ENCODE measurements at places on chromosomes 5 and 9.

- no peak for DNase-seq
Observed at GRCh38 chr5:171796436-171796835, 10.8 kb downstream of the SMIM23 start.

DNA sequence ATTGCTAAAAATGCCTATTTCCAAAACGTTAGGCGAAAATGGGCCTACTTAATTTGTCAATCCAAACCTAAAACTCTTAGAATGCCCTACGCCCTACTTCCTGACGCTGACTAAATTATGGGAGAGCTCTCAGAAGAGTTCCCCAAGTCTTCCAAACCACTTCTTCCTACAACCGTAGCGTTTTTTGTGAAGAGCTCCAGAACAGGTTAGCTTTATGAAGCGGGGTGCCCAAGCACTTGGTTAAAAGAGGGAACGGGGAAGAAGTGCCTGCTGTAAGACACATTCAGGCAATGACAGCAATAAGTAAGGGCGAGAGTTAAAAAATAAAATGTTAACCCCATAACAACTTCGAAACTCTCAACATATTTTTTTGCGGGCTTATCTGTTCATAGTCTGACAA is 2.8 kb downstream of the ELAVL2 start:
- DNase-seq, result no peak

DNA sequence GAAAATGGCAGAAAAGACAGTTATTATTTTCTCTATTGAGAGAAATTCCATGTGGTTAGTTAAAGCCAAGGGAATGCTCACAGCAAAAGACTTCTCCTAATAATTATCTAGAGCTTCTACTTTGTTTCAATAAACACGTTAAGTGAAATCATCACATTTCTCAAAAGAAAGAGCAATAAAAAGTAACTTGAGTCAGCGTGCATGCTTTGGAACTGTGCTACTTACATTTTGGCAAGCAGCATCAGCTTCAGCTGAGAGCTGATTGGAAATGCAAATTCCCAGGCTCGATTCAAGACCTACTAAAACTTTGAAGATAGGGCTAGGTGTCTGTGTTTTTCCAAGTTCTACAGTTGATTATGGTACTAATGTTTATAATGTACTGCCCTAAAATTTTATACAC is 132.1 kb downstream of the CDH18 start:
- no peak for DNase-seq

DNA sequence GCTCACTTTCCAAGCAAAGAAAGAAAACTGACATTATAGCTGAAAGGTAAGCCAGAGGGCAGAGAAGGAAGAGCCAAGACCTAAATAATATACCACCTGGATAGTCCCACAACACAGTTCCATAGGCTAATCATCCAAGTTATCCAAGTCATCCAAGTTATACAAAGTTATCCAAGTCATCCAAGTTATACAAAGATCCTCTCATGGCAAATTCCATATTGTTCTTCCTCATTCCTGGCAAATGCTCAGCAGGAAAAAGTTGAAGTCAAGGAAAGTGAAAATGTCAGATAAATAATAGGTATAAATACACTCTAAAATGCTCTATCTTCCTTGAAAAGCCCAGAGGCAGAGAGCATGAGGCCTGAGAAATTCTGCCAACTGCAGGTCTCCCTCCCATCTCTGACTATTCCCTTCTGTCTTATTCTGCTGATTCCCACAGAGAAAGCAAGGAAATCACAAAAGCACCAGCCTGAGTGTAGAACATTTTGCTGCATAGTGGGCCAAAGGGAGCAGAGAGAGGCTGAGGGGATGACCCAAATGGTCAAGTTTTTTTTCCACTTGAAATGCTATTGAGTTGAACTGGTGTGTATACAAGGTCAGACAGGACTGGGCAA is 12.5 kb downstream of the MCTP1 start:
- DNase-seq, result no peak

- no peak for DNase-seq
Observed at GRCh38 chr5:23763170-23763569, 255.8 kb downstream of the PRDM9 start.

- no peak for DNase-seq
Observed at GRCh38 chr5:39017504-39017903, 56.7 kb downstream of the RICTOR start.

- DNase-seq, result no peak
Observed at GRCh38 chr5:75567710-75568109, 43.5 kb upstream of the ANKDD1B start.

DNA sequence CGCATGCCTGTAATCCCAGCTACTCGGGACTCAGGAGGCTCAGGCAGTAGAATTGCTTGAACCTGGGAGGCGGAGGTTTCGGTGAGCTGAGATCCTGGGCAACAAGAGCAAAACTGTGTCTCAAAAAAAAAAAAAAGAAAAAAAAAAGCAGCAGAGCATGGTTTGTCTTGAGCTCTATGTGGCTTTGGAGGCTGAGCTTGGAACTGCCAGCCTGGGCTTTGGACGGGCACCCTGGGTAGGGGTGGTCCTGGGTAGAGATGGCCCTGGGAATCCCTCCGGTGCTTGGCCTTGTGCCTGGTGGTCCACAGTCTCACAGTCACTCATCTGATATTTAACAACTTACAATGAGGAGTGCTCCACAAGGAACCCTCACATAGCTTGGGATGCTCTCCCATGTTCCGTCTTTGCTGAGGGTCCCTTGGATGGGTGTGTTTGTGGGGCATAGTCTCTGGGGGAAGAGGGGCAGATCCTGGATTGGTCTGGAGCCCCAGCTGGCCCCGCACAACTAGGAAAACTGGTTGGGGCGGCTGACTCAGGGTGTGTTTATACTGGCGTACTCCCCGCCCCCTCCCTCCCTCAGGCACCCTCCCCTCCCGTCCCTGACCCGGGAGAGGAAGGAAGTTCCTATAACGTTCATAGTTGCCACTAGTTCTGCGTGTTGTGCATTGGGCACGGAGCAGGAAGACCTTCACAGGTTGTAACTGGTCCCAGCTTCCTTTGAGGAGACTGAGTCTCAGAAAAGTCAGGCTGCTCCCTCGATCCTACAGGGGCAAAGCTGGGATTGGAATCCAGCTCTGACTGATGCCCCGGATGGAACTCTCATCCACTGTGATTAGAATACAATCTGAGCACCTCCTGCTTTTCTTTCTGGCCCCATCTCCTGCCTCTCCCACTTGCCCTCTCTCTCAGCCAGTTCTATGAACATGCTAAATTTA is 11.2 kb downstream of the IER5L start:
- peak; percentile 72 for DNase-seq

DNA sequence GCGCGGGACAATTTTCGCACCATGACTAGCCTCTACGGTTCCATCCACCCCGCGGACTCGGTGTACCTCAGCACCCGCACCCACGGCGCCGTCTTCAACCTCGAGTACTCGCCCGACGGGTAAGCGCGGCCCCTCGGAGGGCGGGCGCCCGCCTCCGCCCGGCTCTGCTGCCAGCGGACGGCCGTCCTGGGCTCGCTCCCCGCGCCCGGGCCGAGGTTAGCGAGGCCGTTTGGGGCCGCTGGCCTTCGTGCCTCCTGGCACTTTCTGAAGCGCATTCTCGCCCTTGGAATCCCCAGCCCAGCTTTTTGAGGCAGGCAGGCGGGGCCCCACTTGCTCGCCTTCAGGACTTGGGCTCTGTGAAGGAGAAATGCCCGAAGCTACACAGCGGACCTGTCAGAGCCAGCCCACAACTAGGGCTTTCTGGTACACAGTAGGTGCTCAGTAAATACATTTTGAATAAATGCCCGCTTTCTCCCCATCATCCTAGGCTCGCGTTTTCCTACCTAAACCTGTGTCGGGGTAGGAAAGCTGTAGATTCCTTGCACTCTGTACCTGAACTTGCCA is 772 bp downstream of the DCAF10 start:
- no peak for DNase-seq

DNA sequence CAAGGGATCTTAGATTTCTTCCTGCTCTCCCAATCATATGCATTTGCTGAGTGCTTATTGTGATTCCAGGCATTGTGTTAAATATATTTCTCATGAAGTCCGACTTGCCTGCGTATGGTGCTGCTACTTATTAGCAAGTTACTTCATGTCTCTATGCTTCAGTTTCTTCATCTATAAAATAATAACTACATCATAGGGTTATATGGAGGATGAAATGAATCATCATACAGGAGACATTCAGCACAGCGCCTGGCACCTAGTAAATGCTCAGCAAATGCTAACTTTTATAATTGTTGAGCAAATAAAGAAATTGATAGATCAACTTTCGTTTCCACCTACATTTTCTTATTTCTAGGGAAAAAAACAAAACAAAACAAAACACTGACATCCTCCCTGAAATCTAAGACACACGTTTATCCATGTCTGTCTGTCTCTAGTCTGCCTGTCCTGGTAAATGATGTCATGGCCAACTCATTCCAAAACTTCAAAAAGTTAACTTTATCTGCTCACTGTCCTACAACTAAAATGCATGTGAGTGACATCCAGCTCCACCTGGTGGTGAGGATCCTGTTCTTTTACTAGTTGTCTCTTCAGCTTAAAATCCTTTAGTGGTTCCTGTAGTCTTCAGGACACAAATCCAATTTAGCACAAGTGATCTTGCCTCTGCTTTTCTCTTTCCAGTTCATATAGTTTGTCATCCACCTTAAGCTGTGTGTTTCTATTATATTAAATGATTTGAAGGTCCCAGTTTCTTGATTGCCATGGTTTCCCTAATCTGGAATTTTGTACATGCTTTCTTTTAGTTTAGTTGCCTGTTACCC is 27.7 kb downstream of the PPP3R2 start:
- DNase-seq, result no peak

GRCh38 chr9:33300546-33300945 is 10.2 kb downstream of the NFX1 start:
- DNase-seq, result no peak

DNA sequence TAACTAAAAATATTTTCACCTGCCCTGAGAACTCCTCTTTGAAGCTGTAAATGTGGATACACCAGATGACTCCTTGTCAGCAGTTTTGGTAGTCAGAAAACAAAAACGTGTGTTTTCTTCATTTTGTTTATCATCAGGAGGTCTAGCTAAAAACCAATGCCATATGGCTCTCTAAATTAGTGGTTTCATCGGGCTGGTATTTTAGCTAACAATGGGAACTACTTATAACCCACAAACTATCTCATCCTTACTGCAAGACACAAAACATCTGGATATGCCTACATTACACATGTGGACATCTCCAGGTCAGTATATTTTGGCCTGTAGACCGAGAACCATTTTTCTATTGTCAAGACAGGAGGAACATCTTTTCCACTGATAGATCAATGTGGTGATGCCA is 56.2 kb downstream of the GAS1 start:
- no peak for DNase-seq

GRCh38 chr5:63602971-63603370 is 359.3 kb downstream of the HTR1A start:
- no peak for DNase-seq

DNA sequence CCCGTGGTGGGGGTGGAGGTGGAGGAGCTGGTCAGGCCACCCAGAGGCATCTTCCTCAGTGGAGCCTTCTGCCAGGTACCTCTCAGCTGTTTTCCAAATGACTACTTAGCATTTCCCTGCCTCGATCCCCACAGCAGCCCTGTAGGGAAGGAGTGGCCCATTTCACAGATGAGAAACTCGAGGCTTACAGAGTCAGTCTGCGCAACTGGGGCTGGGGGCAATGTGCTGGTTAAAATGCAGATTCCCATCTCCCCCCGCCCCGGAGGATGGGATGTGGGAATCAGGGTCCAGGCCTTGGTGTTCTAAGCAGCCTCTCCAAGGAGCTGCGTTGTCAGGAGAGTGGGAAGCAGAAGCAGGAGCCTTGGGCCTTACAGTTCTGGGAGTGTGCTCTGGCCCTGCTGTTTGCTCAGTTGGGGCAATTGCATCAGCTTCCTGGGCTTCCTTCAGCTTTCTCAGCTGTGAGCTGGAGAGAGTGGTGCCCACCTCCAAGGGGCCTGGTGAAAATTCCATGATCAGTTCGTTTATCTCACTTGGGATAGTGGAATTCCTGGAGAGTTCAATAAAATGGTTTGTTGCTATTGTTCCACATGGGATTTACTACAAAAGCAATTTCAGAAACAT is 19.4 kb downstream of the ERGIC1 start:
- DNase-seq, result no peak

DNA sequence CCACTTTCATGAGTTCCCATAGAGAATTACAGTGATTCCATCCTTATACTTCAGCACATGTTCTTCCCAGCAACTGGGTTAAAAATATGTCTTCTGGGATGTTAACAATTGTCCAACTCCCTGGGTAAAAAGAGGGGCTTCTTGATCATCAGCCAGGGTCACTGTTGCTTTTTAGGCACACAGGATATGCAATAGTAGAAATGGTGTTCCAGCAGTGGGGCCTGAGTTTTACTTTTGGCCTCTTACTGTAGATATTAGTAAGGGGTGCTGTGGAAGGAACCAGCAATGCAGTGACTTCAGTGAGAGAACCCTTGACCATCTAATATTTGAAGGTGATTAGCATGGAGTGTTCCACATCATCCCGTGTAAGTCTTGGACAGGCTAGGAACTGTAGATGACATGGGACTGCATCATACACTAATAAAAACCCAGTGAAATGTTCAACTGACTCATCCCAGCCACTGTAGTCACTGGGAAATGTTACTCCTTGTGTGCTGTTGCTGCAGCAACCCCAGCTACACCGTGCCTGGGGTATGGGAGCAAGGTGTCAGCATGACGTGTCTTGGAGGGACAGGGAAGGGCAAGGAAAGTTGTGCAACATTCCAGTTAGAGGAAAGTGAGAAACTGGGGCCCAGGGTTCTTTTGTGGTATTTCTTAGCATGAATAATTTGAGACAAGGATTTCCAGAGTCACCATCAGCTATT is 610.9 kb downstream of the RAB3C start:
- no peak for DNase-seq

GRCh38 chr5:5939759-5940370 is 438.5 kb downstream of the MED10 start:
- no peak for DNase-seq

- DNase-seq, result no peak
Observed at GRCh38 chr5:126394211-126394788, 28.9 kb upstream of the GRAMD2B start.

DNA sequence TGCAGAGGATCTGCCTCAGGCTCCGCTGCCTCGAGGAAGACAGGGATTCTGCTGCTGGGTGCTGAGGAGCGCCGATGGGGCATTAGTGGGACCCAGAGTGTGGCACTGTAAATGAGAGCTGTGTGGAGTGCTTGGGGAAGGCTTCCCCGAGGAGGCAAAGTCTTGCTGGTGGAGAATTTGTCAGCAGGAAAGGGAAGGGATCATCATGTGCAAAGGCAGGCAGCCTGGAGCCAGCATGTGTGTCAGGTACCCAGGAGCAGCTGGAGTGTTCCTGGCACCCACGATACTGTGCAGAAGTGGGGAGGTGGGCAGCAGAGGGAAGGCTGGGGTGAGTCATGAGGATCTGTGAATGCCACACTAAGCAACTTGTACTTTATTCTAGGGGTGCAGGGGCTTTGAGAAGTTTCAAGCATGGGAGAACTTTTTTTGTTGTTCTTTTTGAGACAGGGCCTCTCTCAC is 12.3 kb downstream of the B4GALT7 start:
- DNase-seq, result no peak

GRCh38 chr5:139823757-139824355 is 28.2 kb downstream of the PSD2 start:
- DNase-seq, result no peak

All from right forelimb (tissue), 1 donor.